ENCODE measurements at places on chromosomes 11 and 22. TPM values are rescaled to one million over a fixed set of nuclear protein-coding genes. Genes with fewer than 3 reads are reported as not detected.

- DNase-seq: no peak
Measured at GRCh38 chr11:83523676-83524075, 237.5 kb upstream of the CCDC90B start.

- no peak for DNase-seq
Measured at GRCh38 chr11:122306831-122307391, 190.9 kb upstream of the BLID start.

DNA sequence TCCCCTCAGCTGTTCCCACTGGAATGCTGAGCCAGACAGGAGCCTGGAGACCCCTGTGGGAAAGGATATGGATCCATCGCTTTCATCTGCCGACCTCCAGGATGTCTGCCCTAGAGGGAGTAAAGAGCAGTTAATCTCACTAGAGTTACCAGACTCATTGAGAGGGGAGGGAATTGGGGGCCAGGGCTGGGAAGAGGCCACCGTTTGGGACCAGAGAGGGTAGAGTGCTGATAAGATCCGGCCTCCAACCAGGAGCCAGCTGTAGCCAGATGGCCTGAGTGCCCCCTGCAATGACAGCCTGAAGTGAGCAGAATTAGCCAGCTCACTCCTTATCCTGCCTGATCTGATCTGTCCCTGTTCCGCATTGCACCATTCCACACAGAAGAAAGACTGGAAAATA, 3.7 kb upstream of the APLNR start:
- no peak for DNase-seq

- DNase-seq: no peak
Measured at GRCh38 chr11:27857588-27857987, 157.3 kb upstream of the BDNF start.

DNA sequence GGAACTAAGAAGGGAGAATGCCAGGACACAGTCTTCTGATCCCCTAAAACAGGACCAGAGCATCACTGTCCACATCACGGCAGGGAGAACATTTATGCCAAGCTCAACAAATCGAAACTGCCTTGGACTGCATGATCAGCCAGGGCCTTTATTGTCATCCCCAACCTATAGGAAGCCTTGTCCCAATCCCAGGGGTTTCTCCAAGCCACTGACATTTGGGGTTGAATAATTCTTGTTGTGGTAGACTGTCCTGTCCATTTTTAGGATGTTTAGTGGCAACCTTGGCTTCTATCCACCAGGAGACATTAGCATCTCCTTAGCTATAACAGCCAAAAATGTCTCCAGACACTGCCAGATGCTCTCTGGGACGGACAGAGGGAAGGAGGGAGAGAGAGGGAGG, 37.1 kb downstream of the RPL27A start:
- no peak for DNase-seq

GRCh38 chr11:611001-611996, 4.5 kb downstream of the IRF7 start:
- DNase-seq: no peak

DNA sequence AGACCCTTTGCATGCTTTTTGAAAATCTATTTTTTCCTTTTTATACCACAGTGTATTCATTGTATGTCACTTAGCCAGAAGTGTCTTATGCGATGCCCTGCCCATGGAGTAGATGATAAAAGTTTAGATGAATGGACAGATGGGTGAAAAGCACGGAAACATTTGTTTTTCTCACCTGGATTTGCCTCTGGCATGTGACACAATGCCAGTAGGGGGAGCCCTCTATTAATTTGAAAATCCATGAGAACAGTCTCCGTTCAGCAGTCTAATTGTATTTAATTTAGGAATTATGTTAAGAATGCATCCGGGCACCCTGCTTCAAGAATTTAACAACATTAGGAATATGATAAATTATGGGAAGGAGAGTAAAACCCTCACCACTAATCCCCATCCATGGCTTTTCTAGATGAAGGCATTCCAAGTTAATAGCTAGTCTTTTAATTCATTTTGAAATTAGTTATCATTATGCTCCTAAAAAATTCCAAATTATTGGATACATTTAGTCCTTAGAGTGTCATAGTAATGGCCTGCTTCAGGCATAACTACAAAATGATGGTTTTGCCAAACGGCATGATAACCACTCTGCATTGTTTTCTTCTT, 55.3 kb upstream of the ALKBH3 start:
- no peak for DNase-seq

GRCh38 chr11:70107191-70107590, 29.1 kb downstream of the ANO1 start:
- no peak for DNase-seq

DNA sequence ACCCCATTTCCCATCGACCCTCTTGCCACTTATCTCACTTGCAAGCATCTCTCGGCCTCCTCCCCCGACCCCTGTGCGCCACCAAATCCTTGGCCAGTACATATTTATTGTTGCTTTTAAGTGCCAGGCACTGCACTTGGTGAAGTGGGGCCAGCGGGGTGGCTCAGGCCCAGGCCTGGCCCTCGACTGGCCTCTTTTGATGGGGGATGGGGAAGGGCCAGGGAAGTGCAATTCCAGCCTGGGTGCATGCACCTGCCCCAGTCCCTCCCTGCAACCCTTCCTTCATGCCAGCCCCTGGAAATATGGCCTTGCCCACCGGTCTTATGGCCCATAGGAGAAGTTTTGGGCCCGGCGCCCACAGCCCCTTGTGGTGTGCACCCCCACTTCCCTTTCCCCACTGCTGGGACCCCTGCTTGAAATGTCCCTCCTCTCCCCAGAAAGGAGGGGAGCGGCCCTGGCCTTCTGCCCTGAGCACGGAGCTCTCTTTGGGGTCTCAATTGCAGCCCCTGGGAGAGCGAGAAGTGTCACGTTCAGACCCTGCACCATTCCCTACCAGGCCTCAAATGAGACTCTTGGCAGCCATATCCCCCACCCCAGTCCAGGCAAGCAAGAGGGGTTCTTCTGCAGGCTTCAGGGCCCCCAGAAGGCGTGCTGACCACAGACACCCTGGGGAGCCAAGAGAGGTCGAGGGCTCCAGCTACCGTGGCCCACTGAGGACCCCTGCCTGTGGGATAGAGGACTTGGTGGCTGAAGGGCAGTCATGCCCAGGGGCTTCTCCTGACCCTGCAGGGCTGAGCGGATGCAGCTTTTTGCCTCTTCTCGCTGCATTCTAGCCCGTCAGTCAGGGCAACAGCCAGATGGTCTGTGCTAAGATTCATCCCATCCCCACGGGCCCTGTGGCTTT, 961 bp downstream of the SUSD2 start:
- DNase-seq: peak; percentile 74

DNA sequence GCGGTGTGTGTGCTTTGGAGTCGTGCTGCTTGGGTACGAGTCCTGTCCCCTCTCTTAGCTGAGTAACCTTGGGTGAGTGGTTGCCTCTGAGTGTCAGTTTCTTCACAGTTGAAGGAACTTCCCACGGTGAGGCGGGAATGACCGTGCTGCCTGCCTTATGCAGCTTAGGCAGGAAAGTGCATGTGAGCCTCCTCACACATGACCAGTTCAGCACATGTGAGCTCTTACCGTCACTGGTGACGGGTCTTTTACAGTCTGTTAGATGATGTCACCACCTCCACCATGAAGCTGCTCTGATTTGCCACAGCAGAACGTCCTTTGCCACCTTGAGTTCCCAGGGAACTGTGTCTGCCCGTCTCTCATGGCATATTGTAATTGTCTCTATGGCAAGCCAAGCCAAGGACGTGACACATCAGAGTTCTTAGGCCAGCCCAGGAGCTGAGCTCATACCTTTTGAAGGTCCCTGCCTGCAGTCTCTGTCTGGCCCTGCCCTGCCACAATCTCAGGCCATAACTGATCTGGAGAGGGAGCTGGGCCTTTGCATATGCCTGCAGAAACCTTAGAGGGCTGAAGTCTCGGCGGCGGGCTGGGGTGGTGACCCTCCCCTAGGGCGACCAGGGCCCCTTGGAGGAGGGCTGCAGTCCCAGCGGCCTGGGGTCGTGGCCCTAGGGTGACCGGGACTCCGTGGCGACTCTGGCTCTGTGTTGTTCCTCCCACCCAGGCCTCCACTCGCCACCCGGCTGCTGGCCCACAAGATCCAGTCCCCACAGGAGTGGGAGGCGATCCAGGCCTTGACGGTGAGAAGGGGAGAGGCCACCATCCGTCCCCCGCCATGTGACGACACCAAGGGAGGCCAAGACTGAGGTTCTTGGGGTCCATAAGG, 7.8 kb downstream of the GGA1 start:
- DNase-seq: no peak

DNA sequence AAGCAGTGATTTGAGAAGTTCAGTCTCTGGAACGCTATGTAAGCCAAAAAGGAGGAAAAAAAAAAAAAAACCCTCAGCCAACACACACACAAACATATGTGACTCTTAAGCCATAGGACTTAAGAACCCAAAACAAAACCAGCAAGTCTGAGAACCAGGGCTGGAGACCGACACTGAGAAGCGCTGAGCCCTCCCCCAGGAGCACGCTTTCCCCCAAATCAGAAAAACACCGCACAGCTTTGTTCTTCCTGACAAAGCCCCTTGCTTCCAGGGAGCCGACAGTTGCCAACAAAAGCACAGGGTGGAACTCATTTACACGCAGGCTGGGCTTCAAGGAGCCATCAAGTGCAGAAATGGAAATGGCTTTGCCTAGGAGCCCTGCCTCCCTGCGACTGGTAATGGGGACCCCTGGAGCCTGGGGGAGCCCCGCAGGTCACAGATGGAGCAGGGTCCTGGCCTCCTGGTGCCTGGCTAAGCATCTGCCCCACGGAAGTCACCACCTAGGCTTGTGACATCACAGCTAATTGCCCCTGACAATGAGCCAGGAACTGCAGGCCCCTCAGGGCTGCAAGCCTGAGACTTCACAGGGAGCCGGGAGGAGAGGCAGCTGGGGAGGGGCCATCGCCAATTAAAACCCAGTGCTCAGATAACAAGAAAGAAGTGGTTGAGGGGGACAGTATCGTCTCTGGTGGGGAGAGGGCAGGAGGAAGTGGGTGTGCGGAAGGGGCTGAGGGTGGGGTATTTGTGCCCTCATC, 66.9 kb downstream of the NFAM1 start:
- no peak for DNase-seq

DNA sequence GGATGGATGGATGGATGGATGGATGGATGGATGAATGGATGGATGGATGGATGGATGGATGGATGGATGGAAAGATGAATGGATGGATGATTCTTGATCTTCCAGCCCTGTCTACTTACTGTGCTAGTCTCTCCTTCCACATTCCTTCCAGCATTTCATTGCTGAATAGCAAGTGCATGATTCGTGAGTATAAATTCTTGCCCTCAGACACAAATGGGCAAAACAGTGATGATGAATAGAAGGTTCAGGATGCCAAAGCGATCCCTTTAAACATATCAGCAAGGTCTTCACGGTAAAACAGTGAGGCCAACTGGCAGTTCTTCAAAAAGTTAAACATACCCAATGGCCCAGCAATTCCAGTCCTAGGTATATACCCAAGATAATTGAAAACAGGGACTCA, 400.2 kb downstream of the MN1 start:
- DNase-seq: no peak

- DNase-seq: no peak
Measured at GRCh38 chr11:104734998-104735397, 163.3 kb downstream of the CASP12 start.

DNA sequence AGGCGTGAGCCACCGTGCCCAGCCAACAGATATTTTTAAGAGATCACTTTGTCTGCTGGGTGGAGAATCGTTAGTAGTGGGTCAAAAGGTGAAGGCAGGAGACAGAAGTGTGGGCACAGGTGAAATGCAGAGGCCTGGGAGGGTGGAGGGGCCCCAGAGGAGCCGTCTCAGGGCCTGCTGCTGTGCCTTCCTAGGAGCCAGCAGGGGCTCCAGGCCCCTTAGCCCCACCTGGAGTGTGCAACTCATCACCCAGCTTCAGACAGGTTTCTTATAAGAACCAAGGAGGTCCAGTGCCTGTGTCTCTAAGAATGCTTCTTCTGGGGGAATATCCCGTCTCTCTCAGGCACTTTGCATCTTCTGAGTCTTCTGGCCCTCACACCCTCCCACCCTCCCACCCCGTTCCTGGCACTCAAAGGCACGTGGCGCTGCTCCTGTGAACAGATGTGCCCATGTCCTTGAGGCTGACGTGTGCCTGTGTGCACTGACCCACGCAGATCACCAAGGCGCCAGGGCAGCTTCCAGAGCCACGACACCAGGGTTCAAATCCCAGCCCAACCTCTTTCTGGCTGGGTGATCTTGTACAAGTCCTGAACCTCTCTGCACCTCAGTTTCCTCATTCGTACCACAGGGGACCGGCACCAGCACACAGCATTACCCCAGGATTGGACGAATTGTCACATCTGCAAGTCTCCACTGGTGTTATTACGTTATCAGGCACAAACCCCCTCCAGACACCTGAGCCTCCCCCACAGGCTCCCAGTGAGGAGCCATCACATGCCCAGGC, 3.4 kb downstream of the ARSA start:
- peak; percentile 71 for DNase-seq

DNA sequence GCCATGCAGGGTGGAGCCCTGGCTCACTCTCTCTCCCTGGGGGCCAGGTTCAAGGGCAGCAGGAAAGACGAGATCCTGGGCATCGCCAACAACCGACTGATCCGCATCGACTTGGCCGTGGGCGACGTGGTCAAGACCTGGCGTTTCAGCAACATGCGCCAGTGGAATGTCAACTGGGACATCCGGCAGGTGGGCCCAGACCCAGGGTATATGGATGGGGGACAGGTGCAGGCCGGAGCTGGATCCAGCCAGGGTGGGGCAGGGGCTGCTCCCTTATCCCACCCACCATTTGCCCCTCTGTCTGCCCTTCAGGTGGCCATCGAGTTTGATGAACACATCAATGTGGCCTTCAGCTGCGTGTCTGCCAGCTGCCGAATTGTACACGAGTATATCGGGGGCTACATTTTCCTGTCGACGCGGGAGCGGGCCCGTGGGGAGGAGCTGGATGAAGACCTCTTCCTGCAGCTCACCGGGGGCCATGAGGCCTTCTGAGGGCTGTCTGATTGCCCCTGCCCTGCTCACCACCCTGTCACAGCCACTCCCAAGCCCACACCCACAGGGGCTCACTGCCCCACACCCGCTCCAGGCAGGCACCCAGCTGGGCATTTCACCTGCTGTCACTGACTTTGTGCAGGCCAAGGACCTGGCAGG, 2.9 kb downstream of the TRPT1 start:
- no peak for DNase-seq

DNA sequence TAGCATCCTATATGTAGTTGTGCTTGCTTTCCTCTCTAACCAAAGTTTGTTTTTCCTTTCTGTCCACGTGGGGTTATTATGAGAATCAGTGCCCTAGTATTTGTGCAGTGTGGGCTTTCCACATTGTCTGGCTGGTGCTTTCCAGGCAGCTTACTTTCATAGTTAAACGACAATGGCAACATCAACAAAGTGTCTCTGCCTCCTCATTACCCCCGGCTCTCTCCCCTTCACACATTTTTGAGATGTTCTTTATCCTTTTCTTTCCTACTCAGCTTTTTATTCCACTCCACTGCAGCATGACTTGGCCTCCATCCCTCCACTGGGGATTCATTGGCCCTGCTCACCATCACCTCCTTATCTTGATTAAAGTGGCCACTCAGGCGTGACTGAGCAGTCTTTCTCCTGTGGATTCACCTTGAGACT, 19.1 kb downstream of the SPECC1L start:
- no peak for DNase-seq

MN1 gene
- 0.51 TPM for polyA plus RNA-seq

NPTXR gene
- 0.53 TPM for polyA plus RNA-seq

TRIM49 gene
- not detected for polyA plus RNA-seq

STK33 gene
- polyA plus RNA-seq: 8.1 TPM

HPS4 gene
- polyA plus RNA-seq: 23.9 TPM

PIH1D2 gene
- polyA plus RNA-seq: 0.70 TPM

SLC35F2 gene
- 5.2 TPM for polyA plus RNA-seq

MS4A15 gene
- not detected for polyA plus RNA-seq

PRR33 gene
- 0.03 TPM for polyA plus RNA-seq
